ENCODE measurements at places on chromosomes 2 and 18.

DNA sequence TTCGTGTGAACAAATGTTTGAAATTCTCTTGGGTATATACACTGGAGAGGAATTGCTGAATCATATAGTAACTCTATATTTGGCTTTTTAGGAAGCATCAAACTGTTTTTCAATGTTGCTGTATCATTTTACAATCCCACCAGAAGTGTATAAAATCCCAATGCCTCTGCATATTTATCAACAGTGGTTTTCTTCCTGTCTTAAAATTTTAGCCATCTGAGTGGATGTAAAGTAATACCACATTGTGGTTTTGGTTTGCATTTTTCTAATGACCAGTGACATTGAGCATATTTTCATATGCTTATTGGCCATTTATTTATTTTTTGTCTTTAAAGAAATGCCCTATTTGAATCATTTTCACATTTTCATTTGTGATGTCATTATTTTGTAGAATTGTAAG is 22.8 kb upstream of the LRP1B start:
- no peak for DNase-seq

- no peak for DNase-seq
These were observed 278.0 kb upstream of the HDAC4 start for GRCh38 chr2:239678666-239679296.

GRCh38 chr2:145190031-145190703 is 670.2 kb upstream of the ZEB2 start:
- no peak for DNase-seq

- DNase-seq: no peak
These were observed 98.0 kb upstream of the TTN start for GRCh38 chr2:178905261-178905660.

- no peak for DNase-seq
These were observed 733 bp downstream of the ZC3H6 start for GRCh38 chr2:112275887-112276773.

DNA sequence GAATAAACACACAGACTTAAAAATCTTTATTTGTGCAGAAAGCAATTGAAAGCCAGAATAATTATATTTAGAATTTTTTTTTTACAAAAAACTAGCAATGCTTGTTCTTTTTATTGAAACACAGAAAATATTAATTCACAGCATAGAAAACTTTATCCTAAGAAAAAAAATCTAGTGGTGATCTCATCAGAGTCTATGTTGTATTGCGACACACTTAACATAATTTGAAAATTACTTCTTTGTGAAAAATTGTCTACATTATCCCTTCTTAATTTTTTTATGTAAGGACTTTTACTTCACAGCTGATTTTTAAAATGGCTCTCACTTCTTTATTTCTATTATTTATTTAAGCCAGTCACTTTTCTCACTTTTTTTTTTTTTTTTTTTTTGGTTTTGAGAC is 103.4 kb downstream of the LDLRAD4 start:
- no peak for DNase-seq

GRCh38 chr2:21288299-21288698 is 164.5 kb downstream of the TDRD15 start:
- no peak for DNase-seq

DNA sequence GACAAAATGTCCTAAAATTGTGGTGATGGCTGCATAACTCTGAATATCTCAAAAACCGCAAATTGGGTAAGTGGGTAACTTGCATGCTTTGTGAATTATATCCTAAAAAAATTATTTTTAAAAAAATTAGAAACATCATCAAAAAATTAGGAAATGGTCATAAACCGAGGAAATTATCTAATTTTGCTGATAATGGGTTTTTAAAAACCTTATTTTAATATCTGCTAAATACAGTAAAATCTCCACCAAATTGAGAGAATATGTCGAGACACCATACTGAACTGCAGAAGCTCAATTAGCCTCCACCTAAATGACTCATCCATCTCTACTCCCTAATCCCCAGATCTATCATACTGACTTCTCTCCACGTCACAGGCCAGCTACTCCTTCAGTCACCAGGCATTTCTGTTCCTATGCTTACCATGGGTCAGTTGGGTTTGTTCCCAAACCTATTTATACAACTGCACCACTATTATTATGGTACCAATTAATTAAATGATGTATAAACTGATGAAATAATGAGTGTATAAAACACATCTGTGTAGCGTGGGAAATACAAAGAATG is 36.1 kb downstream of the SPIRE1 start:
- no peak for DNase-seq

DNA sequence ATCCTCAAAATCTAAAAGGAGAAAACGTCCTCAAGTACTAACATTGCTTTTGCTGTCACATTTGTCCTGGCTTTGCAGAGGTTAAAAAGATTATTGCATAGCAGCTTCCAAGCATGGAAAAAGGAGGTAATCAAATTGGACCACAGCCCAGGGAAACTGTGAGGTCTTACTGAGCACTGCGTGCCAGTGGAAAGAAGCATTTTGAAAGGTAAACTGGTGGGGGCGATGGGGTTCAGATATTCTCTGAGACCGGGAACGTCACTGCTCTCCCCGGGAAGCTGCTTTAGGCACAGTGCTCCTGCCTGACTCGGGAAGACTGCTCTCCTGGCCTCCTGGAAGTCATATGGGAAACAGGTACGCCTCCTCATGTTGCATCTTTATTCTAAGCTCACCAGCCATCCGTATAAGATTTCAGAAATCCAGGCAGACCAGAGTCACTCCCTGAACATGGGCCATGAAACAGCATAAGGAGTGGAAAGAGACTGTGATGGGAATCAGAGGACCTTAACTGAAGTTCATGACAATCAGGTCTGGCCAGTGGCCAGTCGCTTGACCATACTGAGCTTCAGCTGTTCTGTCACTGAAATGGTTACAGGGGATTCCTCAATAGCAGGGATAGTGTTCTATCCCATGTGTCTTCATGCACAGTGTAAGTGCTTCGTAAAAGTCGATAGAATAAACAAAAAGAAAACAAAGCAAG is 284.1 kb downstream of the TRIB2 start:
- no peak for DNase-seq

DNA sequence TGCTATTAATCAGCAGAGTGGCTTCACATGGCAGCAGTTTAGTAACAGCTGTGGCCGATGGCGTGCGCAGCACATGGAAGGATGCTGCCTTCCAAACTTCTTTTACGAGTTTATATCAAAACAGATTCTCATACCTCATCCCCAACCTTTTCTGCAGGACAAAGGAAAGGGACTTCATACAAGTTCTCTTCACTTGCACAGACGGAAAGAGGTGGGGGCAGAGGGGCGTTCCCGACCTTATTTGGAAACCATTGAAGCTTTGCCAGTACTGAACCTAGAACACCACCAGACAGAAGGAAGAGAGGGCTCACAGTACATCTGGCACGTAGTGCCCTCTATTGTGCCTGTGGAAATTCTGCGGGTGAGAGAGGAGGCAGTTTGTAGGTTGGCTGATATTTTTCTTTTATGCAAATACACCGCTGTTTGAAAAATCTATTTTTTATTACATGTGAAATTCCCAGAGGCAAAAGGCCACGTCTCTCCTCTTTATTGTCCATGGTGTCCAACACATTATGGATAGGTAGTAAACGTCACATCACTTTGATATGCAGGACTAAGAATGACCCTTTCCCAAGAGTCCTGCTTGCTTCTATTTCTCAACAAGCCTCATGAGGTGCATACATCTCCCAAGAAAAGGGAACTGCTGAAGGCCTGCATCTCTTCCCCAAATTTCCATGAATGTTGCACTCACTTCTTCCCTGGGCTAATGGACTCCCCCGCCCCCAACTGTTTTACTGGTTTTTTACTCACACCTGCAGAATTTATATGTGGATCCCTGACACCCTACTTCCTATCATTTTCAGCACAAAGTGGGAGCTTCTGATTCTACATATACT is 31.3 kb downstream of the COLEC12 start:
- DNase-seq: no peak

GRCh38 chr18:22932885-22933205 is 283 bp upstream of the RBBP8 start:
- DNase-seq: no peak

DNA sequence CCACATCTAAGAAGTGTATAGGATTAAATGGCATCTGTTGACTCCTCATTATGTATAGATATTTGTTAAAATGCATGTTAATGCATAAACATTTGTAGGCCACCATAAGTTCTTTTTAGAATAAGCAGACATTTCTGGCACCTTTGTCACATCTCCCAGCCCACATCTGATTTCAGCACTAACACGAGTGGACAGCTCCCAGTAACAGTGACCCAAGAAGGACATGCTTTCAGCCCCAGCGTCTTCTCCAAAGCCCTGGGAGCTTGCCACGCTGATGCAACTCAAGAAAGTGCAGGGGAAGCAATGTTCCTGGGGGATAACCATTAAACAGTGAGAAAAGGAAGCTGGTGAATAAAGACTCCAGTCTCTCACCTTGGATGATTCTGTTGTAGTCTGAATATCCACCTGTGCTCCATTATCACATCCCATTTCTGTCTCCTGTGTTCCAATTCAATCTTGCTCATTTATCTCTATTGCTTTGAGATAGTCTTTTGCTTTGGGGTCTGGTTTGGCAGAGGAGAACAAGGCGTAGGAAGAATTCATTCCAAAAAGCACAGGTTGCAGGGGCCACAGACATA is 182.6 kb upstream of the THSD7B start:
- no peak for DNase-seq
